ENCODE measurements at places on chromosomes 4 and X.

GRCh38 chrX:79604364-79604763 is 237.2 kb upstream of the ITM2A start:
- no peak for DNase-seq

- DNase-seq = no peak
Measured at GRCh38 chr4:167868163-167868562, 224.2 kb upstream of the ANXA10 start.

- peak; percentile 7 for DNase-seq
Measured at GRCh38 chr4:105140684-105141490, 5.8 kb upstream of the TET2 start.

- no peak for DNase-seq
Measured at GRCh38 chrX:82648062-82648461, 860.0 kb upstream of the POU3F4 start.

DNA sequence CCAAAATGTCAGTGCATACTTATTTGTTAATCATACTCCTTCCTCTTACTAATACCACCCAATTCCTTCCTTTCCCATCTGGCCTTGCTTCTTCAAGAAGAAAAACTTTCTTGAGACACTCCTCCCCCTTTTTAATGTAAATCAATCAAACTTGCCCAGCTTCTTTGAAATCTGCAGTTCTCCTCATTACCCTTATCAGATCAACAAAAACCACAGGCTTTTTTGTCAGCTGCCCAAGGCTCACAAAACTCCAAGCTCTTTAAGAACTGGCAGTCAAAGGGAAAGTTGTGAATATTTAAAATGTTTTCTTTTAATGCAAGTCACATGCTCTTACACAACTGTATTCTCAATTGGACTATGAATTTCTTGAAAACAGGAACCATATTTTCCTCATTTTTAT is 11.3 kb upstream of the MYOZ2 start:
- no peak for DNase-seq

- DNase-seq = no peak
Measured at GRCh38 chr4:110808351-110808878, 185.5 kb upstream of the PITX2 start.

DNA sequence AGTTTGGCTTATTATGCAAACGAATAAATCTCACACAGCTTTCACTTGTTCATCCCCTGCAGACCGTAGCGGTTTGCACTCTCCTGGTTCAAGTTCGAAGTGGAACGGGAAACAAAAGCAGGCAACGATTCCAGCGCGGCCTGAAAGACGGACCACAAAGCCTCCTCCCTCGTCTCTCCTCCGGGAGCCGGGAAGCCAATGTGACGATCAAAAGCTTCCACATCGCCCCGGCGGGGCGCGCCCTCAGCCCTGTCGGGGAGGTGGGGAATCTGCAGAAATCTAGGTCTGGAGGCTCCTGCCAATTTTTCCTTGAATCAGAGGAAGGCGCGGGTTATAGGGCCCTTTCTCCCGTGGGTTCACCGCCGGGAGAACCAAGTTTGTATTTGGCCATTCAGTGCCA is 16.9 kb upstream of the ZIC3 start:
- DNase-seq = no peak

- no peak for DNase-seq
Measured at GRCh38 chr4:8592366-8593263, at the start of gene CPZ. Gene CPZ (plus strand): TSS chr4:8592765. CDS start chr4:8592834, 69 bp downstream.

DNA sequence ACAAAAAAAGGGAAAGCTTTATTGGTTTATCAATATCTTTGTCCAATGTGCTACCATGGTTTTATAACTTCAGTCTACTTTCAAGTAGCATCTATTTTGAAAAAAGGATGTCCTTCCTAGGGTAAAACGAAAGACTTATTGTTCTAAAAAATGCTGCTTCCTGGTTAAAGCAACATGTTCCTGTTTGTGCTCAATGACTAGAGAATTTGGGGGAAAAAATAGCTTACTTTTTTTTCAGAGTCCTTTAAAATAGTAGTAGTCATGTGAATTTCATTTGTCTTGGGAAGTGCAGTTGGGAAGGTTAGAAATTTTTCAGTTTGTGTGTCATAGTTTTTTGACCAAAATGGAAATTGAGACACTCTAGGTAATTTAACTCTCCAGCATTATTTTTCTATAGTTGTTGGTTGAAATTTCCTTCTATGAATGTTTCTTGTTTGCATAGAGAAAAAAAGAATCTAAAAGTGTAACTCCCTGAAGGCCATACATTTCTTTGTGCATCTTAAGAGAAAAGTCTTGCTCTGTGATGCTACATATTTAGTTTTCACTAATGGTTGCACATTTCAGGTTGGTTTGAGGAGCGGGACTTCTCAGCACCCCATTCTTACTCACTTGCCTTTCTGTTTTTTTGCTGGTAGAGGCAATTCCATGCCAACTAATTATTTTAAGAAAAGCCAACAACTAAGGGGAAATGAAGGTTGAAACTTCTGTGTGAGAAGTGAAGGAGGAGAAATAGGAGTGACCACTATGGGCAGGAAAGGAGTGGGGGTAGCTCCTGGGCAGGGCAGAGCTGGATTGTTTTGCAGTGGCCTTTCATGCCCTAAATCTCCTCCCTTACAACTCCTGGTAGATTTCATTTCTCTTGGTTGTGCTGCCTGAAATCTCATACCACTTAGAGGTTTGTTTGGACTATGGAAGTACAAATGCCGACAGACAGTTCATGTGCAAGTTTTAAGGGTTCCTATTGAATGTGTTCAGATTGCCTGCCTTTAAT is 76.4 kb downstream of the RAPGEF2 start:
- no peak for DNase-seq

GRCh38 chrX:2313864-2314640 is 186.7 kb downstream of the DHRSX start:
- DNase-seq = no peak

DNA sequence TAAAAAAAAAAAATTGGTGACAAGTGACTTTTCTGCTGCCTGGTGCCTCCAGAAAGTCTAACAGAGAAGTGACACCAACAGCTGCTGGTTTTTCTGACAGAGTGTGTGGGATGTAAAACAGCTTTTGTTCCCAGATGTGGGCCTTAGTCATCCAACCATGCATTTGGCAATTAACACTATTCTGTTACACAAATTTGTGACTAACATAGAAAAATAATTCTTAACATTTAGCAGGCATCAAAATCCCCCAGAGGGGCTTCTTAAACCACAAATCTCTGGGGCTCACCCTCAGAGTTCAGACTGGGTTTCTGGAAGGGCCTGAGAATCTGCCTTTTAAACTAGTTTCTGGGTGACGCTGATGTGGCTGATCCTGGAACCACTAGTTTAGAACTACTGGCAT is 100.5 kb upstream of the PCDH7 start:
- no peak for DNase-seq

DNA sequence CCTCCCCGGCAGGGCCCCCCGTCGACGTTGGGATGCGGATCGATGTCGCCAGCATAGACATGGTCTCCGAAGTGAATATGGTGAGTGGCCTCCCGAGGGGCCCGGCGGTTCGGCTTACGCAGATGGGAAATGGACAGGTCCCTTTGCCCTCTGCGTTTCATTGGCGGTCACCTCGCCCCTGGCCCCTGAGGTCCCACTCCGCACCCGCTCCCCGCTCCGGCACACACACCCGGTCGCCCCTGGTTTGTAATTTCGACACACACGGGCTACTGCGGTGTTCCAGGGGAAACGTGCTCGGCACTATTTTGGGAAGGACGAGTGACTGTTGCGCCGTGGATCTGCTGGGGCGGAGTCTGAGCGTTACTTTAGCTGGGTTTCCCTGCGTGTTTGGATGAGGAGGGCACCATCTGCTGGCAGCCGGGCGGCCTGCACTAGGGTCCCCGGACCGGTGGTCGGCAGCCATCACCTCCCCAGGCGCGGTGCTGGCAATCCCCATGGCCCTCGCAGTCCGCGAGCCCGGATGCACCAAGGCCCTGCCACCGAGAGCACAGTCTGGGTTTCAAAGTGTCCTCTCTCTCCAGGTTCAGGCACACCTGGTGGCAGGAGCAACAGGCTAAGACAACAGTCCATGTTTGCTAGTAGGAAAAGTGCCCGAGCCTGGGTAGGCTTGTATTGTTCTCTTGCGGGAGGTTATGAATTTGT is 1.2 kb downstream of the GABRB1 start:
- DNase-seq = no peak

- DNase-seq = no peak
Measured at GRCh38 chr4:140059159-140059558, 94.8 kb downstream of the MAML3 start.

DNA sequence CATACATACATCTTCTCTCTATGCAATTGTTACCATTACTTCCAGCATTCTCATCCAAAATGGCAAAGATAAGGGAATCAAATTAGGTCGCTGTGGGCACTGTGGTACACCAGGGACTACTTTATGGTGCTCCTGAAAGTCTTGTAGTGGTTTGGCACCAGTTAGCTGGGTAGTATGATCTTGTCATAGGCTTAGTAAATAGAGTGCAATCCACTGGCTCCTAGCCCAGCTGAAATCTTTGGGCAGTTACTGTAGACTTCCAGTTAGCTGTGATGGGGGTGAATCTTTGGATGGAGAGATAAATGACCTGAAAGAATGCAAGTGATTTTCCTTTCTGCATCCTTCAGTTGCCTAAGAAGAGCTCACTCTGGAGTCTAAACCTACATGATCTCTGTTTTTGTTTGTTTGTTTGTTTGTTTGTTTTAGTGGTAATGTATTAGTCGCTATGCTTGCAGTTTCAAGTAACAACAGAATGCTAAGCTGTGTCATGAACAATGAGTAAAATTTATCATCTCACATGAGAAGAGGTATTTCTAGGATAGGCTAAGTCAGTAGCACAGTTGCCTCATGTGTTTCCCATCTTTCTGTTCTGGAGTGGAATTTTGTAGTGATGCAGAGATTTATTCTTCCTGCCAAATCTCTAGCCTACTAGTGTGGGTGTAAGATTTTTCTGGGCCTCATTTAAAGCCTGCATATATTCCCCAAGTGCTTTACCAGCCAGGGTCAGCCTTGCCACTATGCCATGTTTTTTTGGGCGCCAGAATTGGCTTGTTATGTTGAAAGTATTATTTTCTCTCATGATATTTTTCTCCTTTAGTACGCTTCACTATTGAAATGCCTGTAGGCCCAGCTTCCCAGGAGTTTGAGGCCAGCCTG is 24.2 kb downstream of the HERC3 start:
- no peak for DNase-seq

GRCh38 chr4:30718641-30719453 is 1.3 kb upstream of the PCDH7 start:
- DNase-seq = no peak

DNA sequence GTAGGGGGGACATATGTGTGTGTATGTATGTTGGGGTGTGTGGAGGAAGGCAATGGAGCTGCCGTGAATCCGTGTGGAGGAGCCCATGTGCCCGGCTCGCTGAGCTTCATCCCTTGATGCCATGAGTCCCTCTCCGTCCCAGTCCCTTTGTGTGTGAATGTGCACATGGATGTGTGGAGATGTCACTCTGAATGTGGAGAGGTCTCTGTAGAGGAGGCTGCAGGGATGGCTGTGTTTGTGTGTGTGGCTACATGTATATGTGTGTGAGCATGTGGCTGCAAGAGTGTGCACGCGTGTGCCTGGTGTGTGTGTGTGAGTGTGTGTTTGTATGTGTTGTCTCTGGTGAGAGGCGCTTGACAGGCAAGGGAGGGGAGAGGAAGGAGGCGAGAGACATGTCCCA is 1.3 kb downstream of the DLG3 start:
- DNase-seq = no peak

GRCh38 chr4:128470492-128471053 is 183.0 kb upstream of the PGRMC2 start:
- DNase-seq = no peak

- DNase-seq = no peak
Measured at GRCh38 chrX:43627147-43627546, 29.0 kb upstream of the MAOA start.

- no peak for DNase-seq
Measured at GRCh38 chr4:87025614-87026041, 90.8 kb downstream of the AFF1 start.

GRCh38 chr4:53281438-53281837 is 84.4 kb downstream of the SCFD2 start:
- no peak for DNase-seq

DNA sequence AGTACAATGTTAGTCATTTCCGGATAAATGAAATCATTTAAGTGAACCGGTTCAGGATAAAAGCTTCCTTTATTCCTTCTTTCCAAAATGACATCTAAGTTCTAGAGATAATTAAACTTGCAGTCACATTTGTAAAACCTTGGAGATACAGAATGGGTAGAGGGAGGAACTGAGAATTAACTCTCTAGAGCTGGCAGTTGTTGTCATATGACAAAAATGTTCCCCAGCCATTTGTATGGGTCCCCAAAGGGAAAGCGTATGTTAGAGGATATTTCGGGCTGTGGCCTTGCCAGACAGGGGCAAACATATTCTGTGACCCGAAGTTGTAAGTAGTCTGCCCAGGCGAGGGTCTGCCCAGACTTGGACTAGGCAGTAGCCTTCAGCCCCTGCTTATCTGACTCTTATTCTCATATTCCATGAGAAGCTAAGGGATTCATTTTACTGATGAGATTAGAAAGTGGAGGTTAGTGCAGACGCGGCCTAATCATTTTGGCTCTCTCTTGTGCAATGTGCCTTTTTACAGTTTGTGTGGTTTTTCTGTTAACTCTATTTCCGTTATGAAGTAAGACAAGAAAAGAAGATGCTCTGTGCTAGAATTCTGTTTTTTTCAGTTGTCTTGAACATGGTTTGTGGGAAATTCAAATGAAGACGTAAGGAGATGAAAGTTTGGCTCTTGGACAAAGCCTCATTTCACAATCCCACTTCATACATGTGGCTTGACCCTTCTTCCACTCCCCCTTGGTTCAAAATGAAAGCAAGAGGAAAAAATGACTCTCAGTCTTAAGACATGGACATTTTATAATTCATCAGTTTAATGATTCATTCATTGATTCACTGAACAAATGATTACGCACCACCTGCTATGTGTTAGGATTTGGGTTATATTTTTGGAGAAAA is 2394.2 kb upstream of the AGA start:
- DNase-seq = no peak

DNA sequence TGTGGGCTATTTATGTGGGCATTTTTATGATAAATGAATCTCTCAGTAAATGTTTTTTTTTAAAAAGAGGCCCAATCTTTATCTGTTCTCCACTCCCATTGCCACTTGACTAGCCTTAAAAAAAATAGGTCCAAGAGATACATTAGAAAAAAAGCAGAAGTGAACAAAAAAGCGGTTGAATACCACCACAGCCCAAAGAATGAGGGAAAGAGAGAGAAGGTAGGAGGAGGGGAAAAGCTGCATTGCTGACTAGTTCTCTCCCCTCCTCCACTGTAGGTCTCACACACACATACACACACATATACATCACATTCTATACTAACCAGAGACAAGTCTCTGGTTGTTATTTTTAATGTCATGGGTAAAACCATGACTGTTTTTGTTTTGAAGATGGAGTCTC is 95.8 kb upstream of the IL13RA1 start:
- no peak for DNase-seq

DNA sequence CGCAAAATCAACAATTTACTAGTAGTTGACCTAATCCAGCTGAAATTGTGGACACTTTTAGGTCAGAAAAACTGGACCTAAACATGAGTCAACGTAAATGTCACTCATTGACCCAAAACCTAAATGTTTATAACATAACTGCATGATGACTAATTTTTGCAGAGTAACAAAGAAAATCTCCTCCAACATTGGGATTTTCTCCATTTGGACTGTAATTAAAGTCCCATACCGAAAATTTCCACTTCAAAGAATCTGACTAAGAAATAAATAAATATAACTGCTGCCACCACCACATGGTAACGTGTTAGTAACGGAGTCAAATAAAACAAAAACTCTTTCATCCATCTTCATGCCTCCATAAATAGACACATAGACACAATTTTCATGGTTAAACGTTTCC is 1.9 kb downstream of the ADGRA3 start:
- DNase-seq = no peak

- no peak for DNase-seq
Measured at GRCh38 chr4:94285666-94286065, 57.0 kb downstream of the HPGDS start.

GRCh38 chr4:173307778-173308177 is 26.4 kb downstream of the HMGB2 start:
- DNase-seq = no peak
